ENCODE measurements at places on chromosomes 5 and 9.

DNA sequence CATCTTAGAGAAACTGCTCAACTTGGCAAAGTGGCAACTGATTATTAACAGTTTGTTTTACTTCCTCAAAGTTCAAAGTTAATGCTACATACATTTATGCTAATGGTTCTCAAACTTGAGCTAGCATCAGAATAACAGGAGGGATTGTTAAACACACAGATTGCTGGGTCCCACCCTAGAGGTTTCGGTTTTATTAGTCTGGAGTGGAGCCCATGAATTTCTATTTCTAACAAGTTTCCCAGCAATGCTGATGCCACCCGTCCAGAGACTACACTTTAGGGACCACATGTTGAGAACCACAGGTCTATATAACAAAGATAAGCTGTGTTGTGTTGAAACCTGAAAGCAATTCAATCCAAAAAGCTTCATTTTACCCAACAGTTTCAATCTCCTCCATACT is 95.3 kb downstream of the FBXW11 start:
- no peak for DNase-seq

DNA sequence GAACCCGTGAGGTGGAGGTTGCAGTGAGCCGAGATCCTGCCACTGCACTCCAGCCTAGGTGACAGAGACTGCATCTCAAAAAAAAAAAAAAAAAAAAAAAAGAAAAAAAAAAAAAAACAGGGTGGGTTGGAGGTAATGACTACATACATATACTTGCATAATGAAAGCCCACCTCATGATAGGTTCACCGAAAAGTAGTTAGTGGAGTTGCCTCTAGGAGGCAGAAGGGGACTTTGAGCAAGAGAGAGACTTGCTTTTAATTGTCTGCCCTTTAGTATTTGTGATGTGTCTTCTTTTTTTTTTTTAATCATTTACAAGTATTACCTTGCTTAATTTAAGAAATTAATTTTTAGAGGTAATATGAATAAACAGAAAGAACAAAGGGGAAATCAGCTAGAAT is 99.8 kb downstream of the PPARGC1B start:
- no peak for DNase-seq

GRCh38 chr5:140432916-140433315 is 31.3 kb downstream of the ANKHD1 start:
- no peak for DNase-seq

DNA sequence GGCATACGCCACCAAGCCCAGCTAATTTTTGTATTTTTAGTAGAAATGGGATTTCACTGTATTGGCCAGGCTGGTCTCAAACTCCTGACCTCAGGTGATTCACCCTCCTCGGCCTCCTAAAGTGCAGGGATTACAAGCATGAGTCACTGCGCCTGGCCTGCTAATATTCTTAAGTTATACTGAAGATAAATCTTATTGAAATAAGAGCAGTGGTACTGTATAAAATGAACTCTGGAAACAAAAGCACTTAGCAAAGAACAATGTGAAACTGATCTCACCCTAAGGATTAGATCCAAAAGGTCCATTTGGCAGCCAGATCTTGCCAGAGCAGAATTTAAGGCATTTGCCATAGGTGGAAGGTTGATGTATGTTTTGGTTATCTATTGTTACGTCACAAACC is 27.1 kb downstream of the CYSTM1 start:
- no peak for DNase-seq

DNA sequence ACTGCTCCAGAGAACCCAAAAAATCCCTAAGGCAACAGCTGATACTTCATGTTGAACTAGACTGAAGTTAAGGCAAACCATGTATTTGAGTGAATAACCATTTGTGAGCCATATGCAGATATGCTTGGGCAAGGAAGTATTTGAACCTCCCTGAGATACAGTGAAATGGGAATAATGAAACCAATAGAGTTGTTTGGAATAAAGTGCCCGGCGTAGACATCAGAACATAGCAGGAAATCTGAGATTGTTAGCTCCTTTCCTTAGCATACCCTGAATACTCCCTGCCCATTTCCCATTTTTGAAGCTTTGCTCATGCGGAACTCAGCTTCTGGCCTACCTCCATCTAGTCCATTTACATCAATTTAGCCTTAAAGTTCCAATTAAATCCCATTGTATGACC is 611.9 kb downstream of the EFNA5 start:
- no peak for DNase-seq

- DNase-seq, result no peak
These were observed 758 bp upstream of the PDCD1LG2 start for GRCh38 chr9:5509573-5509972.

DNA sequence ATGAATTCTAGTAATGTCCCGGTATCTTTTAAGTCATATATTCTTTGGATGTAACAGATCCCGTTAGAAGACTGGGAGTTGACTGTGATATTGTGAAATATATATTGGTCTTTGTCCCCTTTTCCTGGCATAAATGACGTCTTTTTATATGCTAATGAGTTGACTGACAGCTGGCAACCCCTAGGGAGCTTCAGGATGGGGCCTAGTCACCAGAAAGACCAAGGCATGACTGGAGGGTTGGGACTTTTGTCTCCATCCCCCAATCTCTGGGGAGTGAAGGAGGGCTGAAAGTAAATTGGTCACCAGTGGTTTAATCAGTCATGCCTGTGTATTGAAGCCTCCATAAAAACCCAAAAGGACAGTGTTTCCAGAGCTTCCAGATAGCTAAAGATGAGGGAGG is 241.6 kb downstream of the PJA2 start:
- no peak for DNase-seq

- DNase-seq, result no peak
These were observed 64.4 kb downstream of the NUDT12 start for GRCh38 chr5:103498211-103498610.

GRCh38 chr9:93299418-93300174 is 115.7 kb downstream of the WNK2 start:
- DNase-seq, result no peak

- DNase-seq, result no peak
These were observed 19.0 kb downstream of the CMBL start for GRCh38 chr5:10288592-10289219.

- DNase-seq, result no peak
These were observed 236.0 kb downstream of the MED10 start for GRCh38 chr5:6142353-6142752.

DNA sequence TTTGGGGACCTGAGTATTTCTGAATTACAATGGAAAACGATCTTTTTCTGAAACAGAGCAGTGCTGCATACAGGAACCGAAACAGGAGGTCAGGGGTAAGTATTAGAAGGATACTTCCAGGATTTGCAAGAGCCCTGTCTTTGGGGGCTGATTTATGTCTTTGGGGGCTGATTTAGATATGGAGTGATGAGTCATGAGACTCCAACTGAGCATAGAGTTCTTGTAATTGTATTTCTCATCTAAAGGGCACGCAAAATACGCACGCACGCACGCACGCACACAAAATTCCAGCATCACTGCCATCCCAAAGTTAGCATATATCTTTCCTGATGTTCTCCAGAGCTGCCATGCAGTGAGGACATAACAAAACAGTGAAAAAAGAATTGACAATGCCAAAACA is 414.8 kb upstream of the CCNH start:
- DNase-seq, result no peak

GRCh38 chr5:179794575-179794974 is 789 bp downstream of the LTC4S start:
- no peak for DNase-seq

DNA sequence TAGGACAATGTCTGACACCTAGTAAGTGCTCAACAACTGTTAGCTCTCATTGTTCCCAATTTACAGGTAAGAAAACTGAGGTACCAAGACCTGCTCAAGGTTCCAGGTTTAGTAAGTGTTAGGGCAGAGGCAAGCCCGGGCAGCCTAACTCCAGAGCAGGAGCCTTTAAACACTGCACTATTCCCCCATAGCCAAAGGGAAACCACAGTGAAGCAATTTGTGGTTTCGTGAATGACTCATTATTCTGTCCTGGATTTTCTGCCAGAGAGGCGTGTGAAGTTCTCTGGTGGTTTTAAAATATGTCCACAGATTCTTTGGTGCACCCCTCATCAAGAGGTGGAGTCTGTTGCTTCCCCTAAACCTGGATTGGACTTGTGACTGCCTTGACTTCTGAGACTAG is 1.0 kb upstream of the MCC start:
- DNase-seq, result no peak

DNA sequence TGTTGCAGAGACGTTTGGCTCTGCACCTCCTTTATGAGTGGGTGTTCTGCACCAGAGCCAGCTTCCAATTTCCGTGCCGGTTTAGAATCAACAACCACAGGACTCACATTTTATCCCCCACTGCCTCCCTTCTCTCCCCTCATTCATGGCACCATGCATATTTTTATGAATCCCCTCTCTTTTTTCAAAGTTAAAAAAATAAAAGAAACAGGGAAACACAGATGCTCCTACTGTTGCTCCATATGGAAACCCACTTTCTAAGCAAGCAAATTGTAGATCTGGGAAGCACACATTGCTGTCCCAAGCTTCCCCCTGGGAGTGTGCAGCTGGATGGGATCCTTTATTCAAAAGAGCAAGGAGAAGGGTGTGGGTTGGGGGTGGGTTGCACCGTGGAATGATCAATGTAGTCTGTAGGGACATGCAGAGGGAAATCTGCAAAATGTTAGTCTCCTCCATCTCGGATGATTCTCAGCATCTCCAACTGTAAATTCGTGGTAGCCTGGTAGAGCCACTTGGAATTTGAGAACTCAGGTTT is 410.0 kb upstream of the ADAMTSL1 start:
- DNase-seq, result no peak

- DNase-seq, result no peak
These were observed 247.9 kb downstream of the MSX2 start for GRCh38 chr5:174972291-174972690.

GRCh38 chr9:100419166-100419565 is 7.8 kb upstream of the MSANTD3 start:
- DNase-seq, result no peak

DNA sequence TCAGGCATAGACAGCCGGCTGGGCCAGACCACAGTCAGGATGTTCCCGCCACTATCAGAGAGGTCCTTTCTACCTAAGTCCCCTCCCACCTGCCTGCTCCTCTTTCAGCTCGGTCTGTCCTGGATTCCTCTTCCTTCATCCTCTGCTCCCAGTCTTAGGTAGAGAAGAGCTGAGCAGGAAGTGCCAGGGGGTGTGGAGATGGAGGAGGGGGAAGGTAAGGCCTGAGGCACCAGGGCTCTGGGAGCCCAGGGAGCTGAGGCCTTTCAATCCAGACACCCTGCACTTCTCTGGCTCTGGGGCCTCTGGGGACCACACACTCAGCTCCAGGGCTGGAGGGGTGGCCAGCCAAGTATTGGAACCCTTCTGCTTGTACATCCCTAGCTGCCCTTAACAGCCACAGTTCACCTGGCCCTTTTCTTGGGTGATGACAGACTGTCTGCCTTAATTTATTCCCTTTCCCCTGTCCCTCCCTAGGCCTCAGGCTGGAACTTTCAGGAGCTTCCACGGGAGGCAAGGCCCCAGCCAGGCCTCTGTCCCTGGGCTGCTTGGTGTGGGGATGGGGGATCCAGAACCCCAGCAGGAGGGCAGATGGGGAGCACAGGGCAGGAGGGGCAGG is 15.6 kb downstream of the IRF1 start:
- no peak for DNase-seq

DNA sequence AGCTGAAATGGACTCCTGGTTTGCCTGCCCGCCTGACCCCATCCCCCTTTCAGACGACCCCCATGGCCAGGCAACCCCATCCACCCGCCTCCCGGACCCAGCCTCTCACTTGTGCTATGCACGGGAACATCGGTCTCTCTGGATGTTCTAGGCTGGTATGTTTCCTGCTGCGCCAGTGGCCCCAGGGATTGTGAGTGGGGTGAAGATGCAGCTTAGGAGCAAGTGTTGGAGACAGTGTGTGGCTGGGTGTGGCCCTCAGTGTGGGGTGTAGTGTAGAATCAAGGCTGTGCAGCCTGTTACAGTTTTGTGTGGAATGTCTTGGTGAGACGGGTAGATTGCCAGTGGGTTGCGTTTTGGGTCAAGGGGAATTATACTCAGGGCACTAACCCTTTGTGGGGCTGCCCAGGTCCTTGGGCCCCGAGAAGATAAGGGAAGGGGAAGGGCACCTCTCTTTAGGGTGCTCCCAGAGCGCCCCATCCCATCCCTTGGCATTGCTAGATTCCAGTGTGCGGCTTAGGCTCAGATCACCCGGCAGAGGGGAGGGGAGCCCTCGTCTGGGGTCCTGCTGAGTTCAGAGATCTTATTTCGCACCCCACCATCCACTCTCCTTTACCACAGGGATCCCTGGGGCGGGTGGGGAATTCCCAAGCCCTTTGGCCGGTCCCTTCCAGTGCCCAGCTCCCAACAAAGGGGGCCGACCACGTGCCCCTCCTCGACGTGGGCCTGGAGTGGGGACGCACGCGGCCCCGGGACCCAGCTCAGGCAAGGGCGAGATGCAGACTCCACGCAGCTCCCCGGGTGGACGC is 4.6 kb downstream of the IER5L start:
- DNase-seq, result no peak

DNA sequence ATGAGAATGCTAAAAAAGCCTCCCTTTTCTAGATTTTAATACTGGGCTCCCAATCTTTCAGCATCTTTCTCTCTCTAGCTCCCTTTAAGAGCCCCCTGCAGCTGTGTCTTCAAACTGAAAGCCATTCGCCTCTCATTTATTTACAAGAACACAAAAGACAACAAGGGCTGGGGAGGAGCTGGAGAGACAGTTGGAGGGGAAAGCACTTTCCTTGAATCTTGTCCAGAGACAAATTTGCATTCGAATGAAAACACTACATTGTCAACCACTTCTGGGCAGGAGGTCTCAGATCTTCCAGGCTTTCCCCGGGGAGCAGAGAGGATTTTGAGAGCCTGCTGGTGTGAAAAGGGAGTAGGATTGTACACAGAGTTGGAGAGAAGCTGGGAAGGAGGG is 518.3 kb downstream of the CTNND2 start:
- DNase-seq, result no peak

DNA sequence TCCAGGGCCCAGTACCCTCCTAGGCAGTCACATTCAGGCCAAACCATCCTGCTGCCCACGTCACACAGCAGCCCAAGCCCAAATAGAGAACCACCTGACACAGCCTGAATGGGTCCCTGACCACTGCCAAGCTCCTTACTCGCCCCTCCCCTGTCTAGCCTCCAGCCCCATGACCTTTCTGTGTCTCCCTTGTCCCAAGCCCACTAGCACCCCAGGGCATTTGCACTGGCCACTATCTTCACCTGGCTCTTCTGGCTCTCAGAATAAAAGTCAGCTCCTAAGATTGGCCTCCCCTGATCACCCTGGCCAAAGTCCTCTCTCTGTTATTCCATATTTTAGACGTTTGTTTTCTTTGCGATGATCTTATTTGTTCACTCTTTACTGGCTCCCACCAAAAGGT is 20.4 kb downstream of the FGFR4 start:
- DNase-seq, result no peak

- DNase-seq, result no peak
These were observed 376.2 kb upstream of the CLINT1 start for GRCh38 chr5:158235159-158235547.

GRCh38 chr5:178790371-178790770 is 59.9 kb upstream of the ZNF354A start:
- no peak for DNase-seq

GRCh38 chr5:147483961-147484707 is 25.7 kb downstream of the DPYSL3 start:
- DNase-seq, result no peak

- no peak for DNase-seq
These were observed 309.4 kb downstream of the DIRAS2 start for GRCh38 chr9:90333226-90333625.

GRCh38 chr9:100112677-100113336 is 13.8 kb downstream of the INVS start:
- no peak for DNase-seq

- no peak for DNase-seq
These were observed 199.1 kb downstream of the NNT start for GRCh38 chr5:43802119-43802518.
